Stimulated activated effector memory CD8-positive, alpha-beta T cell treated with anti-CD3 and anti-CD28 coated beads, Interleukin-12 subunit alpha, Interleukin-12 subunit beta, amount 100 ng/mL, for 72 hours (primary cell): ENCODE measurements at places on chromosomes 2 and 18.

DNA sequence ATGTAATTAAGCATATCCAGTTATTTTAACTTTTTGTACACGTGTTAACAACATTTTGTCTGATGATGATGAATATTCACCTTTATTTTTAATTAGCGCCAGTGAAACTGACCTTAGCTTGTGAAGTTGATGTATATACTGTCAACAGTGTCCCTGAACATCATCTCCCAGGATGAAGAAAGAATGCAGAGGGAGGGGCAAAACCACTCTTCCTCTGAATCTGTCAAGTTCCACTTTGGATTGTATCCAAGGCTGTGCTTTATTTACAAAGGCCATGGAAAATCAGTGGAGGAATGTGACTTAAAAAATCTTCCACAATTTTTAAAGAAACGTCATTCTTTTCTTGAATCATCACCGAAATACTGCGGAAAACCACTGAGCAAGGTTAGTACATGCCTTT is 4.5 kb upstream of the RMDN2 start:
- DNase-seq = no peak

GRCh38 chr2:36570416-36570815 is 27.6 kb downstream of the FEZ2 start:
- DNase-seq = no peak

GRCh38 chr18:51721996-51722395 is 524.5 kb upstream of the MEX3C start:
- no peak for DNase-seq

DNA sequence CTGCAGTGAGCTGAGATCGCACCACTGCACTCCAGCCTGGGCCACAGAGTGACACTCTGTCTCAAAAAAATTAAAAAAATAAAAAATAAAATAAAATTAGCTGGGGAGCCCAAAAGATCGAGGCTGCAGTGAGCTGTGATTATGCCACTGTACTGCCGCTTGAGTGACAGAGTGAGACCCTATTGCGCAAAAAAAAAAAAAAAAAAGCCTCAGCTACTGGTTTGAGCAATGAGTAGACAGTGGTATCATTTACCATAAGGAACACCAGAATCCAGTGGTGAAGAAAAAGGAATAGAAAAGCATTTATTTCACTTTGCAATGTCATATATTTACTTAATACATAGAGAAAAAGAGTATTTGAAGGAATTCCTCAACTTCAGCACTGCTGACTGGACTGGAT is 3.0 kb downstream of the SAP130 start:
- no peak for DNase-seq

GRCh38 chr18:45805551-45805950 is 19.9 kb upstream of the SIGLEC15 start:
- no peak for DNase-seq

DNA sequence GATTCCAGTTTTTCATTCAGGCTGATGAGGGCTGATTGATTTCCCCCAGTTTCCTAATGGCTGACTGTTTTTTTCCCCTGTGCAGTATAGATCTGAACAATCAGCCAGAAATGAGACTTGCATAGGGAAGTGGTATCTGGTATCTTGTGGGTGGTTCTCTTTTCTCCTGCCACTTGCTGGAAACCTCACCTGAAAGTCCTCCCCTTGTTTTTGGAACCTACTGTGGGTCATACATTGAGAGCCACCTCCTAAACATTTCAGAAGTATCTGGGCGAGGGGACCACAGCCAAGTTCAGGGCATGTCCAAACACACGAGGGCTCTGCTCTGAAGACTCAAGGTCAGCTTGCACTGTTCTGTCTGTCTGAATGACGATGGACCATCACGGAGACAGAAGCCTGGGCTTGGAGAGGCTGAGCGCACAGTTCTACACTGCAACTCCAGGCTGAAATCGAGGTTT is 19.3 kb downstream of the ALPK2 start:
- no peak for DNase-seq

GRCh38 chr18:46915800-46916550 is 1.3 kb downstream of the PIAS2 start:
- DNase-seq = no peak

- DNase-seq = no peak
These were observed 391.3 kb downstream of the SETBP1 start for GRCh38 chr18:45071956-45072355.

DNA sequence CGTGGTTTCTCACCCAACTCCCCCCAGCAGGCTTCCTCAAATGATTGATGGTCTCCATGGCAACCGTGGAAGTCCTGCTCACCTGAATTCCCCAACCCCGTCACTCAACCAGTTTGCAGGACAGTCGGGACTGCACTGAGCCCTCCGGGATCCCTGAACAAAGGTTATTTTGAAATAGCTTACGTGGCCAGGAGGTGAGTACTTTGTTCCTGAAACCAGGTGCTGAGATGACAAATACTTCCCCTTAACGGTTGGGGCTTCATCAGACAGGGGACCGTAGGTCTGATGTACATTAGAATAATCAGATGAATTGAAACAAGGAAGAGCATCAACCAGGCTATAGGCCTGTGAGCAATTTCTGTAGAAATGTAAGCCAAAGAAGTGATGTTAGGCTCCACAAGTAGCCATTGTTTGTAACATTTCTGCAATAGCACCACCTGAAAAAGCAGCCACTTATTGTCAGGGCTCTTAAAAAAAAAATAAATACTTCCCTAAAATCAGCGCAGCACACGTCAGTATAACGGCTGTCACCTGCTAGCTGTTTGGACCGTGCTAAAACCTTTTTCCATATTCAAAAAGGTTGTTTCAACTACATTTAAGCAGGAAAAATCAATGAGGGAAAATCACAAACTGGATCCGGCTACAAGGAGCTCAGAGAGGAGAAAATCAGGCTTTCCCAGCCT is 206.4 kb upstream of the ID2 start:
- peak; percentile 64 for DNase-seq

DNA sequence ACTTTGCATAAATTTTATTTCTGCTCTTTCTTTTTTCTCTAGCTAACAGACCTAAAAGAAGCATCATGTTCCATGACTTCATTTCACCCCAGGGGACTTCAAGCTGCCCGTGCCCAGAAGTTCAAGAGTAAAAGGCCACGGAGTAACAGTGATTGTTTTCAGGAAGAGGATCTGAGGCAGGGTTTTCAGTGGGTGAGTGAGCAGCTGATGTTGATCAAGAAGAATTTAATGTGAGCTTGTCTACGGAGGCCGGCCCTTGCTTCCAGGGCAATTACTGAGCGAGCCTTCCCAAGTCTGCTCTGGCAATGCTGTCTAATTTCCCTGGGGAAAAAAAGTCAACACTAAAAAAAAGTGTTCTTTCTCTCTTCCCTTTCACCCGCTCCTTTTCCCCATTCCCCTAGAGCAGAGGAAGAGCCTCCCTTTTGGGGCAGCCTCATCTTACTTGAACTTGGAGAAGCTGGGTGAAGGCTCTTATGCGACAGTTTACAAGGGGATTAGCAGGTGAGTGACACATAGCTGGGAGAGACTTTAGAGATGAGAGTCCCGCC is 1.2 kb downstream of the CDK15 start:
- DNase-seq = no peak

- DNase-seq = no peak
These were observed 37.8 kb downstream of the MYO7B start for GRCh38 chr2:127573298-127573697.

DNA sequence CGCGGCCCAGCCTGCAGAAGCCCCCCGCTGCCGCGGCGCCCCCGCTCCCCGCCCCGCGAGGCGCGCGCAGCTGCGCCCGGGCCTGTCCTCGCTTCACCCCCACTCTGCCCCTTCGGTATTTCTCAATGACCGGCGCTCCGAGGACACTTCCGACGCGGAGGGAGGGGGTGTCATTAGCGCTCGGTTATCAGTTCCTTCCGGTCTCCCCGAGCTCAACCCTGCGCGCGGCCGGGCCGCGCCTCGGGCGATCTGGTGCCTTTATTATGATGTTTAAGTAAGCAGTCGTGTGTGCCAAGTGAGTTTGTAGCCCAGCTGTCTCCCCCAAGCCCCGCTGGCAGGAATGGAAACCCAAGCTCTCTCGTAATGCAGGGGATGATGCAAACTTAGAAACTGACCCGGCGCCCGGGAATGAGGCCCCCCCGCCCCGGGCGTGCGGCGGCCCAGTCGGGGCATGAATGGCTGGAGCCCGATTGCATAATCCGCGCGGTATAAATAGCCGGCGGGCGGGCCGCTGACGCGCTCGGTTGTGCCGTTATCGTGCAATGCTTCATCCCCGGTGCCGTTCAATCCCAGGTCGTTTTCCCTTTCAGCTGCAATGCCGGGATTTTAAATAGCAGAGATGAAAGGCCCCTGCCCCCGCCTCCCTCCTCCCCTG is 3.9 kb upstream of the SPRED2 start:
- peak; percentile 71 for DNase-seq

GRCh38 chr18:78875016-78875777 is 104.4 kb upstream of the SALL3 start:
- DNase-seq = no peak

DNA sequence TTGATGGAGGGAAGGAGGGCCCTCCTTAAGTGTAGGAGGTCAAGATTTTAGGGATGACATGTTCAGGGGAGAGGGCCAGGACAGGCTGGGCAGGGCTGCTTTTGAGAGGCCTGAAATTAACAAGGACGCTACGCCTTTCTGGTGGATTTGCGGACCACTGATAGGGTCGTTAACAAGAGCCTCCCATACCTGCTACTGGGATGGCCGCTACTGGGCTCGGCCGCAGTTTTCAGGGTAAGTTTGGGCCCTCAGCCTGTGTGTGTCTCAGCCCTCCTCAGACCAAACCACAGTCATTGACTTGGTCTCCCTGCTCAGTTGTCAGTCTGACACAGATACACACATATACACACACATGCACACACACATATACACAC is 180.9 kb downstream of the SMAD2 start:
- no peak for DNase-seq

DNA sequence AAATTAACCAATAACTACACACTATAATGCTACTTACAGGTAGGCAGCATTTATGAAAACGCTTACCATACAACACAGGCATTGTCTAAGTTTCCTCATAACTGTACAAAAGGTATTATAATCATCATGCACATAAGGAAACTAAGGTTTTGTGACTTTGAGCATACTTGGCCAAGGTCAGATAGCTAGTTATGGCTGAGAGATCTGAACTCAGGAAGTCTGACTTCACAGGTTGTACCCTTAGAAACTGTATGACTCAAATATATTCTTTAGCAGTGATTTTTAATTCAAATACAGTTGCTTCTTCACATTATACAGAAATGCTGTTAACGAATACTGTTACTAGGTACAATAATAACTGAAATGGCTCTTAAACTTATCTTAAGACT is 89.3 kb downstream of the TRIP12 start:
- no peak for DNase-seq

- DNase-seq = no peak
These were observed 25.2 kb upstream of the ACVR1 start for GRCh38 chr2:157901325-157901724.

DNA sequence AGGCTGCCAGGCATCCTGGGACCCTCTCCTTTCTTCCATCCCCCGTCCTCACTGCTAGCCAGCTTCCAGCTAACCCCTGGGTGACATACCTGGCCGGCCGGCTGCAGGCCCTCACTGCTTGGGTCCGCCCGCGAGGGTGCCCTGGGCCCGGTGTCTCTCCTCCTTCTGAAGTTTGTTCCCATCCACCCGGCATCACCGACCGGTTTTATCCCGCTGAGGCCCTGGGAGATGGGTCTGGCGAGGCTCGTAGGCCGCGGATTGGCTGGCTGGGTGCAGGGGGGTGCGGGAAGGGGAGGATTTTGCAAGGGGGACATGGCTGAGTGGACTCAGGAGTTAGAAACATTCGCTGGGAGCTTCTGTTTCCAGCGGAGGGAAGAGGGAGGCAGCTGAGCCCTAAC is at the start of gene PAX8:
TSS of gene PAX8 (minus strand) at position 180 of the 398 bp plus-strand sequence. CDS start 527 bp downstream, outside the sequence.
- no peak for DNase-seq

GRCh38 chr2:67656875-67657274 is 259.7 kb downstream of the ETAA1 start:
- DNase-seq = no peak

DNA sequence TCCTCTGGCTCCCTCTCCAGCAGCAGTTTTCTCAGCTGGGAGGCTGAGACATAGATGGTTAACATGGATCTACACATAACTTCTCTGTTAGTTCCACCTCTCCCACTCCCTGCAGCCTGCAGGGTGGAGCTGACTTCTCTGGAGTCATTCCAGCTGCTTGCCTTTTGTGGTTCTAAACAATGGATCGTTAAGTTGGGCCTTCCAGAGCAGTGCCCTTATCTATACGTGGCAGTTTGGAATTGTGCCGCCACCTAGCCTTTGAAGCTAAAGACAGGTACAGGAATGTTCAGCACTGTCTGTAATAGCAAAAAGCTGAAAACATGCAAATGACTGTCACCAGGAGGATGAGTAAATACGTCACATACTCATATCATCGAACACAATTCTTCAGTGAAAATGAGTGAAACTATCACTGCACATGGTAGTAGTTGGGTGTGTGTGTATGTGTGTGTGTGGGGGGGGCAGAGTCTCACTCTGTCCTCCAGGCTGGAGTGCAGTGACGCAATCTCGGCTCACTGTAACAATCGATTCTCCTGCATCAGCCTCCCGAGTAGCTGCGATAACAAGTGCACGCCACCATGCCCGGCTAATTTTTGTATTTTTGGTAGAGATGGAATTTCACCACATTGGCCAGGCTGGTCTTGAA is 50.3 kb downstream of the SH2D6 start:
- DNase-seq = no peak

- DNase-seq = no peak
These were observed 41.5 kb upstream of the GPC1 start for GRCh38 chr2:240393831-240394410.

GRCh38 chr2:86237172-86237571 is 37.9 kb downstream of the MRPL35 start:
- DNase-seq = no peak

- no peak for DNase-seq
These were observed 68.6 kb downstream of the METTL8 start for GRCh38 chr2:171365232-171365631.

DNA sequence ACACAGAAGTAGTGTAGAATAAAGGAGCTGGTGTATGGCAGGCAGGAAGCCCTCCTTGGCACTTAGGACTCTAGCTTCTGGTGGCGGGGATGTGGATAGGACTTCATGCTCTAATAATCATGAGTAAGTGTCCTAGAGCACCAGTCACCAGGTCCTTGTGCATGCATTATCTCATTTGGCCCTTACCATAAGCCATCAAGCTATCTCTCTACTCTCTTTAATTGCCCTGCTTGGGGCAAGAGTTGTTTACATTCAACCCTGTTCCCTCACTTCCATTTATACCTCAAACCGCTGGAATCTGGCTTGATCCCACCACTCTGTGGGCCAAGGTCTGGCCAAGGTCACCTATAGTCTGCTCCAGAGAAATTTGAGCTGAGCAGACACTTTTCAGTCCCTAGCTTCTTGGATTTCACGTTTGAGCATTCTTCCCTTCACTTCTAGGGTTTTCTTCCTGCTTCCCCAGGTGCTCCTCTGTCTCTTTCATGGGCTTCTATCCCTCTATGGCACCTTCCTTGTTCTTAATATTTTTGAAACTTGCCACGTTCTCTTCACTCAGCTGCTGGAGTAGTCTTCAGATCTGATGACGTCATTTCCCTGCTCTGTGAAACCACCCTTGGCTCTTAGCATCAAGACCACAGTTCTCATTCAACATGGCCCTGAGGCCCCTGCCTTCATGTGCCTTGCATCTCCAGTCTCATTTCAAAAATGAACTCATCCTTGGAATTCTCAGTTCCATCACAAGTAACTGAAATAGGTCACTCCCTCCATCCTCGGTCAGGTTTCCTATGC is 94.9 kb upstream of the GATA6 start:
- DNase-seq = no peak
